ENCODE measurements at places on chromosomes 13 and 19.

DNA sequence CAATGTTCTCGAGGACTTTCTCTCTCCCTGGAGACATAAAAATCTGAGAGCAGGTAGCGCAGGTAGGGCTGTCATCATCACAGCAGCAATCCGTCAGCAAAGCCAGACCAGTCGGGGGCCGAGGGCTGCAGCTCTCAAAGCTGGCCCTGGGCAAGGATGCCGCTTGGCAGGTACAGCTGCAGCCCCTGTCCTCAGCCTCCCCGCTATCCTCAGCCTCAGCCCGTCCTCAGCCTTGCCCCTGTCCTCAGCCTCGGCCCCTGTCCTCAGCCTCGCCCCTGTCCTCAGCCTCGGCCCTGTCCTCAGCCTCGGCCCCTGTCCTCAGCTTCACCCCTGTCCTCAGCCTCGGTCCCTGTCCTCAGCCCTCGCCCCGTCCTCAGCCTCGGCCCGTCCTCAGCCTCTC, 10.9 kb downstream of the C13orf46 start:
- no peak for DNase-seq

DNA sequence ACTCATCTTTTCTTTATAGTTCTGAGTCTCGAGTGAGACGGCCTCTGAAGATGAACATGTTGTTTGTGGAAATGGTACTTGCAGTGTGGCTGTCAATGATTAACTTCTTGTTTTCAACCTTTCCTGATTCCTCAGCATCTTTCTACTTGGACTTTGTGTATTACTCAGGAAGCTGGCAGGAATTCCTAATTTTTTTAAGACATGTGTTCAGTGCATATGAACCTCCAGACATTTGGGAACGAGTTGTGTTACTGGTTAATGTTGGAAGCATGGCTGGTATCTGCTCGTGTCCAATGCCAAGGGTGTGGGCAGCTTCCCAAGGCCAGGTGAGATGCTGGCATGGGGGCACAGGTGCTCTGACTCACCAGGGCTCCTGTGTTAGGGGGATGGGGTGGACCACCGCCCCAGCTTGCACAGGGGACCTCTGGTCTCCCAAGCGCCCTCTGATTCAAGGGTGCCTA, 61.1 kb upstream of the MCF2L start:
- DNase-seq: no peak

GRCh38 chr19:3361384-3362216, 4.8 kb upstream of the NFIC start:
- no peak for DNase-seq

DNA sequence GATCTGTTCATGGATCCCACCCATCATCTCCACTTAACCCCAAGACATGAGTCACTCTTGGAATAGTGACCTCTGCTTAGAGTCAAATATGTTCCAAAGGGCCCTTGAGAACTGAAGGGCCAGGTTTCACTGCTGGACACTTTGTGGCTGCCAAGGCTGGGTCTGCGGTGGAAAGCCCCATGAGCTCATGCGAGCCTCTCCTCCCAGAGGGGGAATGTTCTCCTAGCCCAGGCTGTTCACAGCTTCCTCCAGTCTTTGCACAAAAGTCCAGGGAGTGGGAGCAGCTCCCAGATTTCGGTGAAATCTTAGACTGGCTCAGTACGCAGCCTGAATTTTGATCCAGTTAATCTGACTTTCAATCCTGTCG, 732 bp upstream of the DCLK1 start:
- no peak for DNase-seq

DNA sequence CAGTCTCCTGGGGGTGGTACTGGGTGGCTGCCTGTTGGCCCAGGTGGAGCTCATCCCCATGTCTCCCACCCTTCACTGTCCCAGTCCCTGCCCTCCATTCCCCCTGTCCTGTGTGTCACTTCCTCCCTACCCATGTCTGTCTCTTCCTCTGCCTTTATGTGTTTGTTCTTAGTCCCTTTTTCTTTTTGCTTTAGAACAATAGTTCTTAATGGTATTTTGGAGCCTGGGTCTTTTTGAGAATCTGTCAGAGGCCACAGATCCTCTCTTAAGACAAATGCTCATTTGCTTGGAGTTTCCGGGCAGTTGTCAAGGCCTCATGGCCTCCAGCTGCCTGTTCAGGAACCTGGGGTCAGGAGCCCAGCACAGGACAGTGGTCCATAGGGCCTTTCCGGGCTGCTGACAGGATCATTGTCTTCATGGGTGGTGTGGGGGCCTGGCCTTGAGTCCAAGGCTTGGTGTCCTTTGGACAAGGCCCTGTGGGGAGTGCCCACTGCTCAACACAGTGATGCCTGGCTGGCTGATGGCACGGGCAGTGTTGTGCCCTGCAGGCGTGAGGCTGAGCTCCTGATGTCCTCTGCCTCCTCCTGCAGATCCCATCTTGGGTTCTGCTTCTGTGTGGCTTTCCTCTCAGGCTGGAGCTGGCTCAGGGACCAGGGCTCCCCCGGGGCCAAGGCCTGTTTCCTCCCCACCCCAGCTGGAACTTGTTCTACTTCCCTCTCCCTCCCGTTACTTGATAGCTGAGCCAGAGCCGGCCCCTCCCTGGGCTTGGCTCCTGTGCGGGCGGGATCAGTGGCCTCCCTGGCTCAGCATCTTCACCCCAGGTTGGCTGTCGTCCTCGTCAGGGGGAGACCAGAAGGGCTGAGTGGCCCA, 3.5 kb downstream of the EGLN2 start:
- DNase-seq: peak; percentile 65

- no peak for DNase-seq
These were observed 8.2 kb downstream of the ZNF805 start for GRCh38 chr19:57248646-57249045.

- peak; percentile 85 for DNase-seq
These were observed 17.5 kb upstream of the MEIS3 start for GRCh38 chr19:47436712-47437401.

DNA sequence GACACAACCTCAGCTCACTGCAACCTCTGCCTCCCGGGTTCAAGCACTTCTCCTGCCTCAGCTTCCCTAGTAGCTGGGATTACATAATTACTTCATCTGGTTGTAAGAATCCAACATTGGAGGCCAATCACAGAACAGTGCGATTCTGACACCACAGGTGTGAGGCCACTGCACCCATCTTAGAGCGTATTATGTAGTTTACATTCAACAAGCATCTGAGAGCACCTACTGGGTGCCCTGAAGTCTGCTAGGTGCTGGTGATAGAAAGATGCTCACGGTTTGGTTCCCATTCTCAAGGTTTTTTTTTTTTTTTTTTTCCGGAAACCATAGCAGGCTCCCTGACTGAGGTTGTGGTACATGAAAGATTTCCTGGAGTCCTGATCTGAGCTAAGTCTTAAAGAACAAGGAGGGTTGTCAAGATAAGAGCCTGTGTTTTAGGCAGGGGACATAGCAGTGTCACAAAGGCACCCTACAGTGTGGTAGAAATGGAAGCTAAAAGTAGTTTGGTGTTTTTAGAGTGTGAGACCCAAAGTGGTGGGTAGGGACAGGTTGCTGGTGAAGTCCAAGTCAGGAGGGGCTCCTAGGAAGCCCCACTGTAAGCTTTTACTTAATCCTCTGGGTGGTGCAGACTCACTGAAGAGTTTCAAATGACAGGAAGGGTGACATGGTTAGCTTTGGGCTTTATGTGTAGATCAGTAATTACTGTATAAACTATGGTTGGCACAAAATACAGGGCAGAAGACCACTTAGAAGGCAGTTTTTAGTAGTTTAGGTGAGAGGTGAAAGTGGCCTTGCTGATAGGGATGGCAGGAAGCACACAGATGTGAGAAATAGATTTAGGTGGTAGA, 15.2 kb downstream of the SAE1 start:
- DNase-seq: no peak

- no peak for DNase-seq
These were observed 50.8 kb downstream of the ATP11A start for GRCh38 chr13:112740502-112741131.

DNA sequence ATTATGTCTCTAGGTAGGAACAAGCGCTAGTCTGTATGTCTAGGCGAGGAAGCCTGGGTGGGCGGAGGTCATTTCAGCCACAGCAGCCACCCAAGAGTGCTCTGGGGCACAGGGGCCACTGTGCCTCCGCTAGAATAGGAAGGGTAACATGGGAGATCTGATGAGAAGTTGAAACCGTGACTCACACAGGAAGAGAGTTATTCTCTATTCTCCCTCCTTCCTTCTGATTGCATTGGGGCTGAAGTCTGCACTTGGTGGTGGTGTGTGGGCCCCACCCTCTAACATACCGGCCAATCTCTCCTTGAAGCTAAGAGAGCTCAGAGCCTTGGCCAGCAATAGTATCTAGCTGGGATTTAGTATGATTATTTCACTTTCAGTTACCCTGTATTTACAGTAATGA, 20.3 kb upstream of the GGACT start:
- no peak for DNase-seq

DNA sequence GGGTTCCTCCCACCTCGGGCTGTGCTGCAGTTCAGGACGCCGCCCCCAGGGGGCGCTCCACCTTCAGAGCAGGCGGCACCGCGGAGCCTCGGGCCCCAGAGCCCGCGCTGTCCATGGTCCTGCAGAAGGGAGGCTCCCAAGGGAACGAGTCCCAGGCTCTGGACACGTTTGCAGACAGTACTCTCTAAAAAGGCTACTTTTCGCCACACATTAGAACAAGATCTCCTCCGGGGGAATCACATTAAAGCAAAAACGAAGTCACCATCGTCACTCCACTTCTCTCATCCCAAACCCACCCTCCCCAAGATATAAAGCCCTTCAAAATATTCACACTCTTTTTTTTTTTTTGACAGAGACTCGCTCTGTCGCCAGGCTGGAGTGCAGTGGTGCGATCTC, 4.6 kb upstream of the SIGLEC10 start:
- DNase-seq: peak; percentile 86

GRCh38 chr19:19155495-19156219, 14.4 kb downstream of the MEF2B start:
- no peak for DNase-seq

DNA sequence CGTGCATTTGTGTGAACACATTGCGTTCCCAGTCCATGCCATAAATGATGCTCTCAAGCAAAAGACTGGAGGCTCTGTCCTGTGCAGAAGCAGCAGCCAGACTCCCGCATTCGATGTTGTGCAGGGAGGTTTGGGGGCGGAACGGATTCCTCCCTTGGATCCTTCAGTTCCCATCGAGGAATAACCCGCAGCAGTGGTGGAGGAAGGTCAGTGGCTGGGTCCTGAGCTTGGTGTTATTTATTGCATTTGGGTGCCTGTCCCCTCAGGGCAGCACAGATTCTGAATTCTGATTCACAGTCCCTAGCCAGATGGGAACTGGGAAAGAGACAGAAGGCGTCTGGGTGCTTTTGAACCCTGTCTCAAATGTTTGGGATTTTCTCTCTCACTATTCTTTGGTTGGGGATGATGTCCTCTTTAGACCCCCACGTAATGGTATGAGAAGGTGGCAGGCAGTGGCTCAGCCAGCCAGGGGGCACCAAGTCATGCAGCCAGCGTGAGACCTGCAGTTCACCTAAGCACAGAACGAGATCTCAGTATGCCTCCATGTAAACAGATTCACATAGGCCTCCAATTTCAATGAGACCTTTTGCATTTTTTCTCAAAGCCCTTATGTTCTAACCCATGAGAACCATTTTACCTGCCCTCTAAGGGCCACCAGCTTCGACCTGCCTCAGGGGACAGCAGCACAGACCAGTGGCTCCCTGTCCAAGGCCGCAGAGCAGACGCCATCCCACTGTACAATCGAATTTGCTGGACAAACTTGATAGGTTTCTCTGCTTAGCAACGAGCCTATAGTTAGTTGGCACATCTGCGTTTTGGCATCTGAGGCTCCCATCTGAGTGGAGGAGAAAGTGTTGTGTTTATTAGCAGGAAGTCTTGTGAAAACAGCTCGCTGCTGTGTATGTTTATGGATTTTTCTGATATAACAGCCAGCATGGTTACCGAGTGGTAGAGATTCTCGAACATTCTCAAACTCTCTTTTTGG, 17.8 kb downstream of the KCTD15 start:
- no peak for DNase-seq

DNA sequence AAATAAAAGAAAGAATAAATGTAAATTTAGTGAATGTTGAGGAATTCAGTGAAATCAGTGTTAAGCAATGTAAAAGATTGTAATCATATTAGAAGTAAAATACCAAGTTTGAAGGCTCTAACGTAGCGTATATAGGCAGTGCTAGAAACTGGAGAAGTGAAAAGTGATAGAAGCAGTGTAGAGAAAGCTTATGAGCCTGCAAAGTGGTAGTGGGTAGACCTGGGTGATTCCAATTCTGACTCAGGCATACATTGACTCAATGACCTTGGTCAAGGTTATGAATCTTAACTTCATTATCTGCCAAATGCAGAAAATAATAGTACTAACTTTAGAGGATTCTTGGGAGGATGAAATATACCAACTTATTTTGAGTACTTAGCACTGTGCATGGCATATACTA, 4.1 kb downstream of the SLC10A2 start:
- DNase-seq: no peak

DNA sequence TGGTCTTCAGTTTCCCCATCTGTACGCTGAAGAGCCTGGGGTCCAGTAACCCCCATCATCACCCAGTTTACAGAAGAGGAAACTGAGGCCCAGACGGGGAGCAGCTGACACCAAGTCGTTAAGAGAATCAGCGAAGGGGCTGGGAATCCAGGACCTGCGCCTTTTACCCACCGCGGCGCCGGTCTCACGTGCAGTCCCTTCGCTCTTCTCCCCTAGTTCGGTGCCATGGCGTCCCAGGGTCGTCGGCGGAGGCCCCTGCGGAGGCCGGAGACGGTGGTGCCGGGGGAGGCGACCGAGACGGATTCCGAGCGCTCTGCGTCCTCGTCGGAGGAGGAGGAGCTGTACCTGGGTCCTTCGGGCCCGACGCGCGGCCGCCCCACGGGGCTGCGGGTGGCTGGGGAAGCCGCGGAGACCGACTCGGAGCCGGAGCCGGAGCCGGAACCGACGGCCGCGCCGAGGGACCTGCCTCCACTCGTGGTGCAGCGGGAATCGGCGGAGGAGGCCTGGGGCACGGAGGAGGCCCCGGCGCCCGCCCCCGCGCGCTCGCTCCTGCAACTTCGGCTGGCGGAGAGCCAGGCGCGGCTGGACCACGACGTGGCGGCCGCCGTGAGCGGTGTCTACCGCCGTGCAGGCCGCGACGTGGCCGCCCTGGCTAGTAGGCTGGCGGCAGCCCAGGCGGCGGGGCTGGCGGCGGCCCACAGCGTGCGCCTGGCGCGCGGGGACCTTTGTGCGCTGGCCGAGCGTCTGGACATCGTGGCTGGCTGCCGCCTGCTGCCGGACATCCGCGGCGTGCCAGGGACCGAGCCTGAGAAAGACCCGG, 698 bp downstream of the BLOC1S3 start:
- peak; percentile 23 for DNase-seq

GRCh38 chr19:54317108-54317964, 4.4 kb upstream of the LILRA5 start:
- DNase-seq: no peak

- DNase-seq: no peak
These were observed 124.9 kb downstream of the CRYL1 start for GRCh38 chr13:20400774-20401173.

DNA sequence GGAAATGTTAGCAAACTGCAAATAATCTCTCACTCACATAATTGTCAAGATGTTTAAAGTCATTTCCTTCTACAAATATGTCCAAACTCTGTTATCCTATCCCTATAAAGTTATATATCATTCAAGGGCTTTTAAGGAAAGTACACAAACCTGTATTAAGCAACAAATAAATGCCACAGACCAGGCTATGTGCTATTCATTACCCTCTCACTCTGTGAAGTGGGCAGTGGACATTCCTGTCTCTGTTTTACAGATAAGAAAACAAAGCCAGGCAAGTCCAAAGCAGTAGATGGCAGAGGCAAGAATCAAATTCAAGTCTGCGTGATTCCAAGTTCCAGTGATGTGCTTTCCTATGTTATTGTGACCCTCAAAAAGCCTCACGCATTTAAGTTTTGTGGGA, 140.6 kb downstream of the LHFPL6 start:
- DNase-seq: no peak

GRCh38 chr13:65868884-65869283, 1361.3 kb downstream of the PCDH9 start:
- DNase-seq: no peak

Data from hematopoietic multipotent progenitor cell treated with erythropoietin and hydrocortisone succinate and interleukin-3 and kit ligand, for 15 days (in vitro differentiated cells).